Left ventricle myocardium superior (tissue), 1 donor: ENCODE measurements at places on chromosomes 3 and 15. TPM values are rescaled to one million over a fixed set of nuclear protein-coding genes. Genes with fewer than 3 reads are reported as not detected.

Gene SLC51A
- not detected for total RNA-seq

Gene ARF4
- 61.0 TPM for total RNA-seq

- no peak for DNase-seq
These were observed 6.4 kb upstream of the CSTA start for GRCh38 chr3:122318620-122319019.

GRCh38 chr3:72821161-72821781 lies 27.0 kb downstream of the SHQ1 start:
- DNase-seq: no peak

GRCh38 chr15:56411122-56411749 lies 46.0 kb downstream of the TEX9 start:
- DNase-seq: no peak
